ENCODE measurements at places on chromosomes 12 and 14. TPM values are rescaled to one million over a fixed set of nuclear protein-coding genes. Genes with fewer than 3 reads are reported as not detected.

The TSPAN31 gene
- polyA plus RNA-seq: 14.7 TPM

The SERPINA1 gene
- polyA plus RNA-seq: 37.6 TPM

- DNase-seq: no peak
Measured at GRCh38 chr12:14957551-14958168, 3.7 kb downstream of the ARHGDIB start.

DNA sequence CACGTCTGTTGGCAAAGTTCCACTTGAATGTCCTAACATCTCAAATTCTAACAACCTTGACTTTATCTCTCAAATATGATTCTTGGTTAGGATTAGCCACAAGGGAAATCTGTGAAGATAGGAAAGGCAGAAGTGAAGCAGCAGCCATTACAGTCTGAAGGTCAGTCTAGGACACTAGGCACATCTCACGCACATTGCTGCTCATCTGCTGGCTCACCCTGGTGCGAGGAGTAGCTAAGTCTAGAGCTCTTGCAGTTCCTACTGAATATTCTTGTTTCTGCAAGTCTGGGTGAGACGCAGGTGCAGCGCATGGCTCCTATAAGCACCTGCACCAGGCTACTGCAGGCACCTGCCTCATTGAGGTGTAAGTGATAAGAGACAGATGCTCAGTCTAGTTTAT, 6.4 kb upstream of the SLC25A3 start:
- no peak for DNase-seq

GRCh38 chr12:4809449-4810218, 89.4 kb downstream of the GALNT8 start:
- DNase-seq: peak; percentile 60

DNA sequence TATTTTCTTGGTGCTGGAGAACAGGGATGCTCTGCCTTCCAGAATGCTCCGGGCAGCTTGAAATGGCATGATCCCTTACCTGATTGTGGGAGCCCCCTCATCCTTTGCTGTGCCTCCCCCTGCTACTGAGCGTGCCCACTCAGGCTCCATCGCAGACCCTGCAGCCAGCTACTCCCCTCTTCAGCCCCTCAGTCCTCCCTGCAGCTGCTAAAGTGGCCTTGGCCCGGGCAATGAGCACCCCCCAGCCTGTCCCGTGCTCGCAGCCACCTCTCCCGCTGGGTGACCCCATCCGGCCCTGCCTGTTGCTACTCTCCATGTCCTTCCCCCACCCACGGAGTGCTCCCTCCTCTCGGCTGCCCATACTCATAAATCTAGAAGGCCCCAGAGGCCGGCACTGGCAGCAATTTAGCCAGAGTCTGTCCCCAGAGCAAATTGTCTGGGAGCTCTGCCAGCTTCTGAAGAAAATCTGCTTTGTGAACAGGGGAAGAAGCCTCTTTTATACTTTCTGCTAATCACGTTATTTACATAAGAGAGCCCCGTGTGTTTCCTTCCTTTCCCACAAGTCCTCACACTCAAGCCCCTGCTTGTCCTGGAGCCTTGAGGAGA, 143.7 kb upstream of the FRMD6 start:
- DNase-seq: peak; percentile 85

- DNase-seq: peak; percentile 79
Measured at GRCh38 chr12:49777800-49778748, 36.7 kb downstream of the TMBIM6 start.

DNA sequence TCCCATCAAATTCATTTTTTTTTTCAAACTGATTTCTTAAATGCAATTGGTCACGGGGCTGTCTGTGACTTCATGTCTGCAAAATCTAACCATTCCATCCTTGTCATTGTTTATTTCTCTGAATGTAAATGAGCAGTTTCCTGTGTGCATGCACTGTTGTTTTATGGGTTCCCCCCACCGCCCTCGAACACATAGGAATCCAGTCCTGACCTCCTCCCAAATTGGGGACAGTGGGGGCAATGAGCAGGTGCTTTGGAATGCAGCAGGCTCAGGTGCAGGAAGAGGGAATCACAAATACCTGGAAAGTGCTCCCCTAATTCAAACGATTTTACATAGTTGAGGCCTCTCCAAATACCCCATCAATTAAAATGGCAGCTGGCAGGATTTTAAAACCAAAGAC, 62.6 kb upstream of the ESRRB start:
- no peak for DNase-seq
